ENCODE measurements at places on chromosomes 5 and 9. TPM values are rescaled to one million over a fixed set of nuclear protein-coding genes. Genes with fewer than 3 reads are reported as not detected.

DNA sequence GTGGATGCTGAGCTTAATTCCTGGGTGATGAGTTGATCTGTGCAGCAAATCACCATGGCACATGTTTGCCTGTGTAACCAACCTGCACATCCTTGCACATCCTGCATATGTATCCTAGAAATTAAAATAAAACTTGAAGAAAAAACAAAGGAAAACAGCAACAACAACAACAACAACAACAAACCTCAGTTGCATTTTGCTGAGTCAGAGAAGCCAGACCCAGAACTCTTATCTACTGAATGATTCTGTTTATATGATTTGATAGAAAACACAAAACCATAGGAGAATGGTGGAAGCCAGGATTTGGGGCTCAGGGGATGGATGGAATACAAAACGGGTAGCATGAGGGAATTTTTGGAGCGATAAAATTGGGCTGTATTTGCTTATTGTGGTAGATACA, 215.8 kb upstream of the PPP1R2B start:
- DNase-seq, result no peak

- DNase-seq, result no peak
Observed at GRCh38 chr5:134561871-134562296, 36.4 kb downstream of the JADE2 start.

GRCh38 chr5:149063017-149063687, at the start of gene SH3TC2:
TSS of gene SH3TC2 (minus strand) at chr5:149063062. CDS start at chr5:149063022, 40 bp downstream.
- DNase-seq, result peak; percentile 54

DNA sequence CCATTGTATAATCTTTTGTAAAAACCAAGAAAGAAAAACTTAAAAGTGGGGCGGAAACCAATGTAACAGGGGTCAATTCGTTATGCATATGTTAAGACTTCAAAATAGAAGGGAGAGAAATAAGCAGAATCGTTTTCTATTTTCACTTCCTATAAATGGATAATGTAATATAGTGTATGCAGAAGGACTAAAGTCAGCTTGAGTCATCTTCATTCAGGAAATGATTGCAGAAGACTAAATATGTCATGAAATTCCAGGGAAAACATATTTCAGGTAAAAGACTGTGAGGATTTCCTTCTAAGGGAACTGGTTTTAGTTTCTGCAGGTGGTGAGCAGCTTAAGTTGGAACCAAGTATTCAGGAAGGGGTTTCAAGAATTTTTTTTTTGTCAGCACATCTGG, 753.3 kb downstream of the IRX1 start:
- DNase-seq, result no peak

GRCh38 chr9:121598167-121598964, 53.1 kb upstream of the DAB2IP start:
- peak; percentile 95 for DNase-seq

DNA sequence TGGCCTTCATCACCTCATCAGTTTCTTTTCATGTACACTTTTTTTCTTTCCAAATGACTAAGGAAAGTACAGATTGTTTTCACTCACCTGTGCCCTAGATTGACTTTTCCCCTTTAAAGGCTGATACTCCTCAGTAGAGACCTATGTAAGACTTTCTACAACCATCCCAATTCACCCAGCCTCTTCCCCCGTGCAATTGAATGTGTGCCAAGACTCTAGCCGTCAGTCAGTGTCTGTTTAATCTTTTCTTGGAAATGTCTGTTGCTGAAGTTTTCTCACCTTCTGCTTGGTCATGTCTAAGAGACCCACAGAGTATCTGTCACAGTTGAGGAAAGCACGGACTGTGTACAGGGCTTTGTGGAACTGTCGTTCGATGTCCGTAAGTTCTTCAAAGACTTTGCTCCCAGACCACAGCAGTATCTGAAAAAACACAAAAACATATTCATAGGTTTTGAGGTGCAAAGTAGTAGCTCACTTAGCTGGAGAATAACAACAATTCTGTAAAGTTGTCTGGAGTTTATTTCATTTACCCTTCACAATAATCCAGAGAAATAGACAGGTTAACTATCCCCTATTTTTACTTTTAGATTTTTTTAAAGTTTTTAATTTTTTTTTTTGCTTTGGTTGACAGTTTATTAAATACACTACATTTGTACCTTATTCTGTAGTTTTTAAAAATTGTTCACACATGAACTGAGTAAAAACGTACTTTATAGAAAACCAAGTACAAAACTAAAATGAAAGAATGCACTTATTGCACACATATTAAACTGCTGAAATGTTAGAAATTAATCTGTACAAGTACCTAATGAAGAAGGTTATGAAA, 13.6 kb downstream of the PDE6A start:
- no peak for DNase-seq

Gene FOXD4L6
- not detected for total RNA-seq

- no peak for DNase-seq
Observed at GRCh38 chr5:53874409-53874808, 314.0 kb downstream of the NDUFS4 start.

Gene CBY3
- total RNA-seq, result not detected

Gene KYAT1
- total RNA-seq, result 8.9 TPM

DNA sequence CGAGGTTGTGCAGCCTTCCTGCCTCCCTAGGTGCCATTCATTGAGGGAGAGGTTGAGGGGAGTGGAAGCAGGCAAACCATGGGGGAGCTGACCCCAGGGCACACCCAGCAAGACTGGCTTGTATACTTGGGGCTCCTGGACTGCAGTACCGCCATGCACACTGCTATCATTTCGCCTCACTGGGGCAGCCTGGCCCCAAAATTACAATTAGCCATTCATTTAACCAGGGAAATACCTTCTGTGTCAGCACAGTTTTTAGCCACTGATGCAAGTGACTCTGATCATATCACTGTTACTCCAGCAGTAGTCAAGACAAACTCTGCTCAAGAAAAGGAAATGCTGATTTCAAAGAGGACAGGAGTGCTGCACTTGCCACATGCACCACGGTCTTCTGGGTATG, 109.7 kb downstream of the TRIO start:
- DNase-seq, result no peak

DNA sequence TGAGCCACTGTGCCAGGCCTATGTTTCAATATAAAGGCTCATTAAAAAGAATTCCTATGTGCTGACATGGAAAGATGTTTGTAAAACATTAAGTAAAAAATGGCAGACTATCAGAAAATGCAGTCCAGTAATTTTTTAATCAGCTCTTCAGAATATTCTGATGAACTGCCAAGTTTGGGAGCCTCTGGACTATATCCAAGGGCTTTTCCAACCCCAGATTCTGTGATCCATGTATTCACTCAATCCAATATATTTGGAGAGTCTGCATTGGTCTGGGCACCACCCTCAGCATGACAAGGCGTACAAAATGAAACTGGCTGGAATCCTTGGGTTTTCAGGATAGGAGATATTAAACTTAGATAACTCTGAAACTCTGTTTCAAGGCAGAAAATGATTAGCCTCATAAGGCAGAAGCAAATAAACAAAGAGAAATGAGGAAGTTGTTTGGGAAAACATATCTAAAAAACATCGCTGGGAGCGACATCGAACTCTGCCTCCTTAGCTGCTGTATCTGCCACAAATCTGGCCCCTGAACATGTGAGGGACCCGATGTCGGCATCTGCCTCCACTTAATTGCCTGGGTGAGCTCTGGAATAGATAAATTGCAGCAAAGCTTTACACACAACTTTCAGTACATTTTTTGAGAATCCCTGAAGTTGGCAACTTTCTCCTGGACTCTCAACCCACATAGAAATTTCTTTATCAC, 14.4 kb downstream of the PDE6A start:
- no peak for DNase-seq

Gene LCN6
- 14.7 TPM for total RNA-seq

DNA sequence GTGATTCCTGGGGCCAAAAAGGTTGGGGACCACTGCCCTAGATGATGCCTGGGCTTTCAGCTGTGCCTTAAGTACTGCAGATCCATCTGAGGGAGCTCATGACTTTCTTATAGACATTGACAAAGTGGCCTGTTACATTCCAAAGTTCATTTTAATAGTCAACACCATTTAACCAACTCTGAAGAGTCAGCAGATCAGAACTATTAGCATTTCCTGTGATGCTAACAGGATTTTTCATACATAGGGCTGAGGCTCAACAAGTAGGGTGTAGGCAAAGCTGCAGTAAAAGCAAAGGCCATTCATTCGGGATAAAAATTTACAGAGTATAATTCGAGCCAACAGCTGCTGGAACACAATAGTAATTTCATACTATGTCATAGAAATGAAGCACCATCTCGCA, 105.4 kb downstream of the LPAR1 start:
- DNase-seq, result no peak

DNA sequence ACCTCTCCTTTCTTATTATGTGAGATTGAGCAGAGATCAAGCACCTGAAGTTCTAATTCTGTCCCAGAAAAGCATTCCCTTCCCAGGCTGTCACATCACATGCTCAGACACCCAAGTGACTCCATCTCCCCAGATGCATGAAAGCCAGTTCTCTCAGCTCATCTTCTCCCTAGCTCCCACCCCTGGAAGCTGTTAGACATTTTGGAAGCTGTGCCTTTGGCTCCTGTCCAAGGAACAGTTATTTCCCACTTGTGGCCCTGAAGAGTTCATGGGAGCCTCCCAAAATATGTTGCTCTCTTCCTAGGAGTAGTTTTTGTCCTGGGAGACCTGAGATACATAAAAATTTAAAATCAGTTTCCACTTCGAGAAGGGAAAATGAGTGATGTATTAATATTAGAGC, 161.4 kb upstream of the GAS1 start:
- DNase-seq, result no peak

Gene DMRT3
- not detected for total RNA-seq

DNA sequence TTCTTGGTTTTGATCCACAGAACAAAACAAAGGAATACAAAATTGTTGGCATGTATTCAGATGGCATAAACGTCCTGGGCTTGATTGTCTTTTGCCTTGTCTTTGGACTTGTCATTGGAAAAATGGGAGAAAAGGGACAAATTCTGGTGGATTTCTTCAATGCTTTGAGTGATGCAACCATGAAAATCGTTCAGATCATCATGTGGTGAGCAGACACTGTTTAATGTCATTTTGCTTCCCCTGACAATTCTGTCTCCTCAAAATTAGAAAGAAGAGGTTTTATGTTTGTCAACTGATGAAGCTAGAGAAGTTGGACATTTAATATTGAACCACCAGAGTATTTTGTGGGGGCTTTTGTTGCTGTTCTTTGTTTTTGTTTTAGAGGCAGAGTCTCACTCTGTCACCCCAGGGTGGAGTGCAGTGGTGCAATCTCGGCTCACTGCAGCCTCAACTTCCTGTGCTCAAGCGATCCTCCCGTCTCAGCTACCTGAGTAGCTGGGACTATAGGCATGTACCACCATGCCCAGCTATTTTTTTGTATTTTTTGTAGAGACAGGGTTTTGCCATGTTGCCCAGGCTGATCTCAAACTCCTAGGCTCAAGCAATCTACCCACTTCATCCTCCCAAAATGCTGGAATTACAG, 82.0 kb downstream of the SLC1A1 start:
- DNase-seq, result no peak

DNA sequence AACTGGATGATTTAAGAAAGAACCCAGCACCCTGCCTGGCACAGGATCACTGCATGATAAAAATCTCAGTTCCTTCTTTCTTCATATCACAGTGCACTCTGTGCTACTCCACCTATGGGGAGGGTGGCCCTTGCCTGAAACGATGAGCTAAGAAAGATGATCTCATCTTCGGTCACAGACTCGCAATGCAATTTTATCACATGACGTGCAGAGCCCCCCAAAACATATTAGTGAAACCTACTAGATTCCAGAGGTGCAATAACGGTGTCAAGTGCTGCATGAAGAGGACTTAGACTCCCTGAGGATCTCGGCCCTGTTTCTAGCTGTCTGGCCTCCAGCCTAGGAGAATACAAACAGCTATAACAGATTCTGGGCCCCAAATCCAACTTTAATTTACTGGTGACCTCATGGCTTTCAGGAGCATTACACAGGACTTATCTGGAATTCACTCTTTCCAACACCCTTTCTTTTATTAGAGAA, 104.0 kb downstream of the EBF1 start:
- no peak for DNase-seq

Gene TRAF1
- total RNA-seq, result 1.1 TPM

DNA sequence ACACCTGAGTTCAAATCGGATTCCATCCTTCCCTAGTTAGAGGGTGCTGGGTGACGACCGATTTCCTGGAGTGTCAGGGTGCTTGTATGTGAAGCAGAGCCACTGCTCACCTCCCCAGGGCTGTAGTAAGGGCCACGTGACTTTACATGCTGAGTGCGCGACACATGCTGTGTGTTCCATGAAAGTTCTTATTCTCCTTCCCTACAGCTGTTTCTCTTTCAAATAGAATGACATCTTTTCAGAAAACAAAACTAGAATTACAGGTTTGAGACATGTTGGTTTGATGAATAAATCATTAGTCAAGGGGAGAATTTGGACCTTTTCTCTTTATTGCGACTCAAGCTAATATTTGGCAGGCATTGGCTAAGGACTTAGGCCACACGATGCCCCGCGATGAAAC, 113.1 kb downstream of the JMY start:
- no peak for DNase-seq

- no peak for DNase-seq
Observed at GRCh38 chr5:55146080-55146479, 13.9 kb upstream of the GPX8 start.

DNA sequence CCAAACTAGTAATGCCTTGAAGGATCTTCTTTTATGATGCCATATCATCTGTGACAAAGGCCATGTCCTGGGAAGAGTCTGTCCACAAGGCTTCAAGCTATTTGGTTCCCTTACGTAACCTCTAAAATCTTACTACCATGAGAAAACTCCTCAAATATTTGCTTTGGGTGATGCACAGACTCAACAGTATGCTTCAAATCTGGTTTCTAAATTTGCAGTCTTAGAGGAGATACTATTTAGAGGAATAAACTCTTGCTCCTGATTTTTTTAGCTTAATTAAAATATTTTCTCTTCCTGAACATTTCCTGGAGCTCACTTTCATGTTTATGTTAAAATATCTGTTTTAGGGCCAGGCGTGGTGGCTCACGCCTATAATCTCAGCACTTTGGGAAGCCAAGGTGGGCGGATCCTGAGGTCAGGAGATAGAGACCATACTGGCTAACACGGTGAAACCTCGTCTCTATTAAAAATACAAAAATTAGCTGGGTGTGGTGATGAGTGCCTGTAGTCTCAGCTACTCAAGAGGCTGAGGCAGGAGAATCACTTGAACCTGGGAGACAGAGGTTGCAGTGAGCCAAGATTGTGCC, 28.2 kb downstream of the TRPC7 start:
- DNase-seq, result no peak

Gene CCDC180
- total RNA-seq, result 0.88 TPM

GRCh38 chr9:130171226-130172148, 717 bp upstream of the NCS1 start:
- DNase-seq, result no peak

GRCh38 chr5:72456391-72457074, 50.7 kb downstream of the ZNF366 start:
- DNase-seq, result no peak

- no peak for DNase-seq
Observed at GRCh38 chr9:24073007-24073592, 247.1 kb upstream of the ELAVL2 start.

Gene KCNN2
- total RNA-seq, result 0.59 TPM

- DNase-seq, result no peak
Observed at GRCh38 chr9:18976709-18977531, 56.1 kb downstream of the SAXO1 start.

- peak; percentile 91 for DNase-seq
Observed at GRCh38 chr5:173331956-173332479, 3.8 kb upstream of the STC2 start.

Data from psoas muscle (tissue), 8 donors.